ENCODE measurements at places on chromosomes 16 and 17.

GRCh38 chr16:2963074-2963722, 877 bp upstream of the KREMEN2 start:
- no peak for DNase-seq

DNA sequence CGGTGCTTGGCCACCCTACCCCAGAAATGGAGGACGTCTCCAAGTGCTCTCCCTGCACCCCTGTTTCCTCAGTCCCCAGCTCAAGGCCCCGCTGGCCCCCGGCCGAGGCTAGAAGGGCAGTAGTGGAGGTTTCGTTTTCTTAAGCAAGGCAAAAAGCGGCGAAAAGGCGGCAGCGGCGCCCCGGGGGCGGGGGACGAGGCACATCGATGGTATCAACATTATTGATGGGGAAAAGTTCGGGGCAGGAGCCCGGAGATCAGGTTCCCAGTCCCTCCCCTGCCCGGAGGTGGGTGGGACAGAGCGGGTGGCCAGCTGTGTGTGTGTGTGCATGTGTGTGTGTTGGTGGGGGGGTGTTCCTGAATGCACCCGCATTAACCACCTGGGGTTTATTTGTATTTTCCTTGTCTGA, 4.1 kb upstream of the SALL1 start:
- DNase-seq = no peak

GRCh38 chr16:30748634-30749445, 615 bp downstream of the PHKG2 start:
- DNase-seq = no peak

DNA sequence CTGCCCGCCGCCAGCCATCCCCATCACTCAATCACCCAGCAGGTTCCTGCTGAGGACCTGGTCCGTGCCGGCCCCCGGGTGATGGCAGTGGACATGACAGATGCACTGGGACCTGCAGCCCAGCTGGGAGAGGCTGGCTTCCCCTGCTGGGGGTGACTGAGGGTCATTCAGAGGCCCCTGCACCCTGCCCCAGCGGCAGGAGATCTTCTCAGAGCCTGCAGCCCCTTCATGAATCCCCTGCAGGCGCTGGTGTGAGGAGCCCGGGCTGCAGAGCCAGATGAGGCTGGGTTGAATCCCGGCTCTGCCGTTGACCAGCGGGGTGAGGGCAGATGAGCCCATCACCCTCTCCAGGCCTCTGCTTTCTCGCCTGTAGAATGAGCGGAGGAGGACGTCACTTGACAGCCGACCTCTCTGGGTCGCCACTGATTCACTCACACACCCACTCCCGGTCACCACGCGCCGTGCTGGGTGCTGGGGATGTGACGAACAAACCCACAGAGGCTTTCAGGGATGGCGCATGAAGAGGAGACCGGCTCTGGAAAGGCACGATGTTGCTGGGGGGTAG, 95.2 kb upstream of the CIBAR2 start:
- DNase-seq = no peak

Data from H54 (cell line).